ENCODE measurements at places on chromosomes 1 and 21.

DNA sequence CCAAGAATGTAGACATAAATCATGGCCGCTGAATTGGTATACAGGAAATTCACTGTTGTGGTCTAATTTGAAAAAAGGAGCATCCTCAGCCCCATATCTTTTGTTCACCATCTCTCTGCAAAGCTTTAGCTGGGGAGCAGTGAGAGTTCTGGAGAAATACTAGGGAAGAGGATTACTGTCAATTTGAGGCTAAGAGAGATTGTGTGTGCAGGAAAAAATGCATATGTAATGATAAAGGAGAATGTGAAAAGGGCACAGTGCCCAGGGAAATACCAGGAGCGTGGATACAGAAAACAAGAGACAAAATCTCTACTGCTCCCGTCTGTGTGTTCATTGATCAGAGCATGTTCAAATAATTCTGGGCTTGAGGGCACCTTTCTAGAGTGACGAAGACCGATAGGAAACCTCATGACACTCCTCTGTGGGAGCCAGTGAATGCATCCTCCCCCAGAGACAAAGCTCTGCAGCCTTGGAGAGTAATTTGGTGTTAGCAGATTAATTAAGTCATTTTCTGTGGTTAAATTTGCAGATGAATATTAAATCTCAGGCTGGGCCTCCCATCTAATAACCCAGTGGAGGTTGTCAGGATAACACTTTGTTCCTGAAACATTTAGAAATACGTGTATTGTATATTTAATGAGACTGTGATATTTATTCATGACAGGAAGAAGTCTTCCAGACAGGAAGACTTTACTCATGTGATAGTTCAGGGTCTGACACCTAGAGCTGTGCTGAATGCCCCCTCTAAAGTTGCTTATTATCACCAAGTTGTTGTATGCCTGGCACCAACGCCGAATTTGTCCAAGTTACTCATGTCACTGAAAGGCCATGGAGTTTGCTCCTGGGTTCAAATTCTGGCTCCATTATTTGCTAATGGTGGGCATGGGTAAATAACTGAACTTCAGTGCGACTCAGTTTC lies 287.3 kb upstream of the SGIP1 start:
- DNase-seq, result no peak

DNA sequence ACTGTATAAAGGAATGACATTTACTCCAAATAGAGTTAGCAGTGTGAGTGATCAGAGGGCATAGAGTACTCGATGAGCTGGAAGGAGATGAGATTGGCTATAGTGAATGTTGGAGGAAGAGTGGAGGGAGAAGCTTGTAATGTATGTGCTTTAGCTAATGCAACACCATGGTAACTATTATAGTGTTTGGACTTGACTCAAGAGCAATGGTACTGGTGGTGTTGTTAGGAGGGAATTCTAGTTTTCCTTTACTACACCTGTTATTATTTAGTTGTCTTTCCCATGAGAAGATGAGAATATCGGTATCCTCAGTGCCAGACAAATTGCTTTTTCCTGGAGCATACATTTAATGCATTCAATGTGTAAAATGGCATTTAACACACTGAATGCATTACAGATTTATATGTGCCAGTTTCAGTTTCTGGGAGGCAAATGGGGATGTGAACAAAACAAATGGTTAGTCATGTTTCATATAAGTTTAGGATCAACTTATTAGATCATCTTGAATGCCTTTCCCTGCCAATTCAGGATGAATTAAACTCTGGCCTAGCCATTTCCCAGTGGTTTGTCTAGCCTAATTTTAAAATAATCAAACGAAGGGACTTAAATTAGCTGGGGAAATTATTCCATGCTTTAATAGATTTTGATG lies 291.1 kb upstream of the ADAMTS5 start:
- no peak for DNase-seq

DNA sequence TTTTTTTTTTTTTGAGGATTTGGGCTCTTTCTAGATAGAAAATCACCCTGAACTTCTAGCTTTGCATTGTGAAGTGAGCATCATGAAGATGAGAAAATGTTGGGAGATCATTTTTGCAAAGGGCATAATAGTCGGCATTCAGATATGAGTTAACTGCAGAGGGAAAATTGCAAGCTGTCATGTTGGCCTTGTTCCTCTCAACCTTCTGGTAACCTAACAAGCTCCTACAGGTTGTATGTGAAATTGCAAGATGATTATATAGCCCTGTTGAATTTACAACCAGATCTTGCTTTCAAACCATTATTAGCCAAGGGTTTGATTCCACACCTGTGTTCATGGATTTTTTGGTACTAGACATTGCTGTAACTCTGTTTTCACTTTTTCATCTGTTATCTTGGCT lies 2.2 kb downstream of the ELOA start:
- peak; percentile 36 for DNase-seq

GRCh38 chr1:17108360-17108759 lies 10.9 kb downstream of the PADI2 start:
- no peak for DNase-seq

DNA sequence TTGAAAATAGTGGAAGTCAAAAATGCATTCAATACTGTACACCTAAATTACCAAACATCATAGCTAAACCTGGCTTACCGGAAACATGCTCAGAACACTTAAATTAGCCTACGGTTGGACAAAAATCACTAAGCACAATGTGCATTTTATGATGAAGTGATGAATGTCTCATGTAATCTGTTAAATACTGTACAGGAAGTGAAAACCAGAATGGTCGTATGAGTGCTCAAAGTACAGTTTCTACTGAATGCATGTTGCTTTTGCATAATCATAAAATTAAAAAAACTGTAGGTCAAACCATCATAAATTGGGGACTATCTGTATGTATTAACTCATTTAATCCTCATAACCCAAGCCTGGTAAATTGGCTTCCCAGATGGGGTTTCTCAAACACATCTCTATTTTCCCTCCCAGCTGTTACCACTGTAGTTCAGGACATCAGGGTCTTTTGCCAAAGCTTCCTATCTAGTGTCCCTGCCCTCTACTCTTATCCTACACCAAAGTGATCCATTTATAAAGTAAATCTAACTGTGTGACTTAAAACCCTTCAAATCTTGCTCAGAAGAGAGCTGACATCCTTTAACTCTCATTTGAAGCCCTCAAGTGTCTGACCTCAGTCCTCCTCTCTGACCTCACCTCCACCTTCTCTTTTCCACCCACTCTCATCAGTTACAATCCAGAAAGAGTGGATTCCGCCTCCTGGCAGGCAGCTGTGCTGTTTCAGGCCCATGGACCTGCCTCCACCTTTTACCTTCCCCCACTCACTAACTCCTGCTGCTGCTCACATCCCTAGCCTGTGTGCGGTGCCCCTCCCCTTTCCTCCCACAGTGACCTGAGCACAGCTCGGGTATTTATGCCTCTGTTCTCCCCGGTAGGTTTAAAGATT lies 356.4 kb upstream of the ST6GALNAC5 start:
- no peak for DNase-seq

DNA sequence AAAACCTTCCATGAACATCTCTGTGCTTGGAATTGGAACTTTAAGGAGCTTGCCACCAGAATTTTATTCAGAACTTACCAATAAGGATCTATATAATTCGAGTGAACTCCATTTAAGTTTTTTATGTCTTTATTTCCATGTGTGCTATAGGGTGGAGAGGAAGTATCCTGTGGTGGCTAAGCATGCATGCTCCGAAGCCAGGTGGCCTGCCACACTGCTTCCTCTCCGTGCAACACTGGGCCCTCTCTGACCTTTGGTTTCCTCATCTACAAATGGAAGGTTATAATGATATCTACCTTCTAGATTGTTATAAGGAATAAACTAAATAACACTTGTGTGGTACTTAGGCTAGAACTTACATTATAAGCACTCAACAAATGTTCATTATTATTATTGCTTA lies 382.1 kb downstream of the PTPRC start:
- no peak for DNase-seq

- DNase-seq, result no peak
These were observed 10.2 kb downstream of the NFASC start for GRCh38 chr1:204880906-204881305.

- peak; percentile 69 for DNase-seq
These were observed 7.2 kb upstream of the SLX9 start for GRCh38 chr21:44932408-44933181.

DNA sequence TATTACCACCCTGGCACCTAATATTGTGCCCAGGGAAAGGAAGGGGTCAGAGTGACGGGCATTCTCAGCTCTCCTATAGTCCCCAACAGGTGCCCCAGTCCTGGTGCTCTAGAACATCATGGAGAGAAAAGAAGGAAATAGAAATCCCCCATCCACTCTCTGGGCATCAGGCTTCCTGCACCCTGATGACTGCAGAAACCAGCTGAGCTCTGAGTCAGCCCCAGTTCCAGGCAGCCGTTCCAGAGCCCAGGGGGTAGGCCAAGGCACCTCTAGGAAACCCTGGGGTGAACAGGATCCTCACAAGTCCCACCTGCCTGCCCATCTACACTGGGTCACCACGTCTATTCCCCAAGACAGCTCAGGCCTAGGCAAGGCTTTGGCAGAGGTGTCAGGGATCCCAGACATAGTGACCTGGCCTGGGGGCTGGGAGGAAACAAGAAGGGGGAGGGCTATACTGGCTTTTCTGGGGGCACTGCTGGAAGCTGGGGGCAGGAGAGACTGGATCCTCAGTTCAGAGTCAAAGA lies 709 bp downstream of the NECTIN4 start:
- DNase-seq, result no peak

DNA sequence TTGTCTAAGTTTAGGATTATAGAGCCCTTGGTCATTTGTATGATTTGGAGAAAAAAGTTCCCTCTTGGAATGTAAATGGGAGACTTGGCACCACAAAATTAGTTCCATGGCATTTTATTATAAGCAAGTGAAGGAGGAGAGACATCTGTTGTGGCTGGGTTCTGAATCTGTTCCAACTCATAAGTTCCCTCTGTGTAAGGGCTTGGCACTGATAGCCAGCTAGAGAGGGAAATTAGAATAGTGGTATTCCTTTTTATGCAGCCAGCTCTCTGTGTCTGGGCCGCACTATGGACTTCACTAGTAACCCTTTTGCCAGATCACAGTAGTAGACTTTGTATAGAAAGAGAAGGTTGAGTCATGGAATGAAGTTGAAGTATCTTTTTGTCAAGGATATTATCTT lies 31.1 kb downstream of the GNAI3 start:
- no peak for DNase-seq

DNA sequence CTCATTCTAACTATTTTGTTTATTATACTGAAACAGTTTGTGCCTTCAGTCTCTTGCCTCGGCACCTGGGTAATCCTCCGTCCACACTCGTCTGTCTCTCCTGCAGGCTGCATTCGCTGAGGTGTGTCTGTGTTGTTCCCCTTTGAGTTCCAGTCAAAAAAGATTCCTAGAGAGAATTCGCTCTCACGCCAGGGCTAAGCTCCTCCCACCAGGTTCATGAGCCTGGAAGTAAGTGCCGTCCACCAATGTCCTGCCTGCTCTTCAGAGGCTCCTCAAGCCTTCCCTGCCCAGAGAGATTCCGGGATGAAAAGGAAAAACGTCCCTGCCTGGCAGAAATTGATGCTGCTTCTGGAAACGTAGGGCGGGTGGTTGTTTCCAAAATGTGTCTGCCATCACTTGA lies 12.9 kb downstream of the KIAA2013 start:
- no peak for DNase-seq

DNA sequence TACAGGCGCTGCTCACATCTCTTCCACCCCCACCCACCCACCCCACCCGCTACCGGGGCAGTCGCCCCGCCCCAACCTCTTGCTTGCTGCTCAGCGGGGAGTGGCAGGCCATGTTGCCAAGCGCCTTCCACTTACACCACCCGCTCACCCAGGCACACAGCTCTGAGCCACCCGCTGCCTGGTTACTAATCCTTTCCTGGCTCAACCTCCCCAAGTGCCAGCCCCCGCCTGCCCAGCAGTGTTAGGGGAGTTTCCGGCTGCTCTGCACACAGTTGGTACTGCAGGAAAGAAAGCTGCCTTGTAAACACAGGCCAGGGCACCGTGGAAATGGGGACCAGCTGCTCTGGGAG lies 56.2 kb downstream of the LACTBL1 start:
- no peak for DNase-seq

DNA sequence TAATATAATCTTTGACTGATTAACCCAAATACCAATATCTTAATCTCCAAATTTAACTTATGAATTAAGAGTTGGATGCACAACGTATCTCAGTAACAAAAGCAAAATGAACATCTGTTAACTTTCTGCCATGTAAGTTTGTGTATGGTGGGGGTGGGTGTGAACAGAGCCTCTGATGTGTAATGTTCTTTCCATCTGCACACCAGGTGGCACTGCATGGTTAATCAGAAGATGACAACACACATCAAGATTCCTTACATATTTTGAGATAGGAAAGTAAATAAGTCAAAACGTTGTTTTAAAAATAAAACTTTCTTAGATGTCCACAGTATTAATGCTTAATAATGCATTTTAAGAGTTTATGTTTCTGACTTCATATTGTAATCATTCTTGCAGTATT lies 251.9 kb downstream of the DPYD start:
- no peak for DNase-seq

DNA sequence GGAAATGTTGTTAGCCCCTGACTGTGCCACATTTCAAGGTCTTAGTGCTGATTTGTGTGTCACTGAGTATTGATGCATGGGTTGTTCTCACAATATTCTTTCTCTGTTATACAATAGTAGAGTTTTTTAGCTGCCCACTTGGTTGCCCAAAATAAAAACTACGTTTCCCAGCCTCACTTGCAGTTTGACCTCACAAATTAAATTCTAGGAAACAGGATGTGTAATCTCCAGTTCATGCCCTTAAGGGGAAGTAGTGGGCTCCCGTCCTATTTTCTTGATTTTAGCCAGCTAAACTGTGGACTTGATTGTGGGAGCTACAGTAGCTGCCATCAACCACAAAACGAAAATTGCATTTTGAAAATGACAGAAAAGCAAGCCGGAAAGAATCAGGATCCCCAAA lies 27.3 kb upstream of the LAMC1 start:
- no peak for DNase-seq

- DNase-seq, result no peak
These were observed 320.7 kb downstream of the ADGRL2 start for GRCh38 chr1:82121421-82121820.

DNA sequence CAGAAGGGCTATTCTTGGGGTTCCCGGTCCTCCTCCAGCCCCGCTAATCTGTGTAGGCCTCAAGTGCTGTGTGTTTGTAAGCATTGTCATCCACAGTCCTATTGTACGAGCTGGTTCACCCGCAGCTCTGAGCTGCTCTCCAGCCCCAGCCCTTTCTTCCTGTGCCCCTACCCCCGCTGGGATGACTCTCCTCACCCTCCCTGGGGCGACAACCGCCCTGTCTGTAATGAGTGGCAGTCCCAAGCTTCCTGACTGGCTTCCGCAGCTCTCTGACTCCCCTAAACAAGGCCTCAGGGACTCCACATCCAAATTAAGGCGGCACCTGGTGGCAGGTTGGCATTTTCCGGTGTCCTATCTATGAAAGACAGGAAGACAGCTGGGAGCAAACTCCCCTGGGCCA lies 45.8 kb downstream of the TFF3 start:
- no peak for DNase-seq

Measured in CD4-positive, alpha-beta T cell treated with Interleukin-4 for 1 hour (primary cell).